ENCODE measurements at places on chromosomes 12 and 14. TPM values are rescaled to one million over a fixed set of nuclear protein-coding genes. Genes with fewer than 3 reads are reported as not detected.

Gene KRT75
- not detected for total RNA-seq

Gene BRMS1L
- total RNA-seq, result 3.6 TPM

Gene ITGA5
- 336 TPM for total RNA-seq

Gene CLEC6A
- not detected for total RNA-seq

Gene ZC3H10
- 9.0 TPM for total RNA-seq

Gene NRL
- total RNA-seq, result 1.5 TPM

DNA sequence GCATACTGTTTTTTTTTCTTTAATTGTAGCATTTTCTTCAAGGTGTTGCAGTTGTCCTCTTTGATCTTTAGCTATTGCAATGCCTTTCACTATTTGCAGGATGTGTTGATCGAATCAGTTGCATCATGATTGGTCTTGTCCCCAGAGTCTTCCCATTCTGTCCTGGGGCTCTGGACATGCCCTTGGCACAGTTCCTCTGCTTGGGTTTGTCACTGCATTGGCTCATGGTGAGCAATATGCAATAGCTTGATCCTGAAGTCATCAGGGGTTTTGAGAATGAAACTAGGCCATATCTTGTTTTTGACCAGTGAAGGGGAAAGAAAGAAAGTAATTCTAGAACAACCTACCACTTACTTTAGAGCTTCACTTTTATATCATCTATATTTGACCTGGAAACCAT is 281.5 kb downstream of the TMEM117 start:
- DNase-seq, result peak; percentile 32

DNA sequence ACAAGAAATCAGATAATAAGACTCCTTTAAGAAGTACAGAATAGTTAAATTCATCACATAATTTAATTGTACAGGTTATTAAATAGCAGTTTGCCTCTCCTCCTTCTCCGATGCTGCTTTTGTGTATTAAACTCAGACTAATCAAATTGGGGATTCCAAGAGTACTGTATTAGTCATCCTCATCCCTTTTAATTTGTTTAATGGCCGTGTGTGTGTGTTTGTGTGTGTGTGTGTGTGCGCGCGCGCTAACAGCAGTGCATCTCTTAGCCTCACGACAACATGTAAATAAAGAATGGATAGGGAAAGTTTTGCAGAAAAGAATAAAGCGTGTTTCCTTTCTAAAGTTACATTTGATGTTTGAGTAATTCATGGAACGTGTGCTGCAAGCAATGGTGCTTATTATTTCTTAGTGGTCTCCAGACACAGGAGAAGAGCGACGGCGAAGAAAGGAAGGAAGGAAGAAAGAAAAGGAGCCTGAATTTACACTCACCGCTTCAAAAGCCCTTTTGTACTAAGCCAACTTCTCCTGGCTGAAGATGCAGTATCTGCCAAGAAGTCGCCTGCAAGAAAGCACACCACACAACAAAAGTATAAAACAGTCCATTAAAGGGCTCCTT is 220.3 kb downstream of the ASCL1 start:
- DNase-seq, result no peak

GRCh38 chr14:21087294-21088091 is 11.0 kb downstream of the ZNF219 start:
- peak; percentile 98 for DNase-seq

GRCh38 chr12:101501410-101501995 is 26.4 kb downstream of the SPIC start:
- DNase-seq, result no peak

- DNase-seq, result peak; percentile 98
Observed at GRCh38 chr12:124545508-124546418, 21.6 kb downstream of the NCOR2 start.

DNA sequence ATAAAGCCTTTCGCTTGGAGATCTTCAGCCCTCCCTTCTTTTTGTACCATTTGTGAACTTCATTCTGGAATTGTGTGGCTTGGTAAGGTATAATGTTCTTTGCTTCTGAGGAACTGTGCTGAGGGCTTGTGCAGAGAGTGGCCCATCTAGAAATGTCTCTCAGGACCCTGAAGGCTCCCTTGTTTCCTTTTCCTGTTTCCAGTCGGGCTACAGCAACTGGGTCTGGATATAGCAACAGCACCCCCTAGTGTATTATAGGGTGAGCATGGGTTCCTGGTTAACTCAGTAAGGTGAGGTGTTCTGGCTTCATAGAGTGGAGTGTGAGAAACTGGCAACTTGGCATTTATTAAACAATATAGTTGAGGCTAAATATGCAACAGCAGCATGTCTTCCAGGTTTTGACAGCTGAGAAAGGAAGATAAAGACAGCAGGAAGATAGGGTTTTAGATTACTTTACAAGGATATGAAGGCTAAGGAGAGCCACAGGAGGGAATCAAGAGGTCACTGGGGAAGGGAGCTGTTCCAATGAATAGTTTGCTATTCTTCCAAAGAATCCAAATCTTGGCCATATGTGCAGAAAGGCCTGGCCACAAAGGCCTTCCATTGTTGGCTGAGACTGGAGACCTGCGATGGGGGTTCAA is 49.1 kb upstream of the RNU6-8 start:
- DNase-seq, result no peak

Measured in osteoblast (primary cell).